GDM1 (cell line): ENCODE measurements at places on chromosomes 7 and 10.

DNA sequence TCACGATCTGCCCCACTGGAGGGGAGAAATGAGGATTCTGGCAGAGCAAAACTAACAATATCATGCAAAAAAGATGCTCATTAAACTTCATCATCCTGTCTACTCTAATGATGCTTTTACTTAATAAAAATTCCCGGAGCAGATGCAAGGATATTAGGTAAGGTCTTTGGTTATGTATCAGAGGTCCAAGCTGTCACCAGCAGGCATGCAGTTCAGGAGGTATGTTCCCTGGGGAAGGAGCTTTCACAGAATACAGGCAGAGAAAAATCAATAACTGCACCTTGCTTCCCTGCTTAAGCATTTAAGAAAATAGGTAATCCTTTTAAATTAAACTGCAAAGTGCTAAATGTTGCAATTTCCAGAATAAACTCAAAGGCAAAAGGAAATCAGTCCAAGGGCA is 81.6 kb upstream of the C1QL3 start:
- no peak for DNase-seq

- DNase-seq: no peak
These were observed 1.9 kb downstream of the HOXA9 start for GRCh38 chr7:27163288-27164044.

- no peak for DNase-seq
These were observed 51.8 kb downstream of the CAV1 start for GRCh38 chr7:116576350-116577319.

DNA sequence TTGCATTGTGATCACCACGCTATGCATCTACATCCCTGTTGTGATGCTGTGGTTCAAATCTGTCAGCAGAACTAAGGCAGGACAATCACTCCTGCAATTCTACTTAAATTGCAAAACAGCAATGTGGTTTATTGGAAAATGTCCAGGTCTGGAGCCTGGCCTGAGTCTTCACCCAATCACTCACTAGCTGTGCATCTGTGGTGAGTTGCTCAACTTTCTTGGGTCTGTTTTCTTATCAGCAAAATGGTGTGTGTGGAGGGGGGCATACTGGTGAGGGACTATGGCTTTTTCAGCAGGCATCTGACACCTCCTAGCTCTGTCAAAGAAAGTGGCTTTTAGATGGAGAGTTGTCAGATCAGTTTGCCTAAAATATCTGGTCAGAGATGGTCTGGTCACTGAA is 108.3 kb upstream of the FEZF1 start:
- no peak for DNase-seq

DNA sequence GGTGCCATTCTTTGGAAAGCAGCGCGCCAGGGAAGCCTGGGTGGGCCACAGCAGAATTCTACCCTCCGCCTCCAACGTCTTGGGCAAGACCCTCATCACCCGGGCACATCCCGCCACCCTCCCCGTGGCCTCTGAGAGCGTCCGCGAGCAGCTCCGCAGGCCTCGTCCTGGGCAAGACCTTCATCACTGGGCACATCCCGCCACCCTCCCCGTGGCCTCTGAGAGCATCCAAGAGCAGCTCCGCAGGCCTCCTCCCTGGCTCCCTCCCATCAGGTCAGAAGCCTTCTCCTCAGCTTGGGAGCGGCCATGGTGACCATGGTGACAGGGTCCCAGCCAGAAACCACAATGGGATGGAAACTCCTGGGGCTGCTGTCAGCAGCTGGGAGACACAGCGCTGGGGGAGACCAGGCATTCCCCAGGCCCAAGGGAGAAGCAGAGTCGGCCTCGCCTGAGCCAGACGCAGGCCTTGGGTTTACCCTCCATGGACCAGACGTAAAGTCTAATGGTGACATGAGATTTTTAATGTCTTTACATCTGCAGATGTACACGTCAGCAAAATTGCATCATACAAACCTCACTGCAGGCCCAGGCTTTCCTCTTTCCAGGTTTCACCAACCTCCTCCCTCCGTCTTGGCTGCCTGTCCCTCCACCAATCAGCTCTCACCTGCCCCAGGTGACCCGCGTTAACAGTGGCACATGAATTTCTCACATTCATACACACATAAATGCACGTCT is 55.1 kb upstream of the PPP2R2D start:
- DNase-seq: no peak

DNA sequence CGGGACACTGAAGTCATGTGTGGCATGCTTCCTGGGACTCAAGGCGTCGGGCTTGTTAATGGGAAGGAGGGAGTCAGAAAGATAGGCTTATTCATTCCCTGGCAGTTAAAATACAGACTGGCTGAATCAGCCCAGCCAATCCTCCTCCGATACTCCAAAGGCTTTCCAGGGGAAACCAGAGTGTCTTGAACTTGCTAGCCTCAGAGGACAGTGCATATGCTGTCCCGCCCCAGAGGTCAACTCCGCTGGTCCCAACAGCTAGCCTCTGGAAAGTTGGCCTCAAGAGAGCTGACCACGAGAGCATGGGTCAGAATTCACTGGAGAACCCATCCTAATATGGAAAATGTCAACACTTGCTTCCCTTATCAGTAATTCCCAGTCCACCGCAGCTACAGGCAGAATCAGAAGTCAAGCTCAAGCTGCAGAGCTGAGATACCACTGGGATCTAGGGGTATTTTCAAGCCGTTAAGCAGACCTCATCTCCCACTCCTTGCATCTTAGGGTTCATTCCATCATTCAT is 43.0 kb downstream of the ELMO1 start:
- DNase-seq: no peak

DNA sequence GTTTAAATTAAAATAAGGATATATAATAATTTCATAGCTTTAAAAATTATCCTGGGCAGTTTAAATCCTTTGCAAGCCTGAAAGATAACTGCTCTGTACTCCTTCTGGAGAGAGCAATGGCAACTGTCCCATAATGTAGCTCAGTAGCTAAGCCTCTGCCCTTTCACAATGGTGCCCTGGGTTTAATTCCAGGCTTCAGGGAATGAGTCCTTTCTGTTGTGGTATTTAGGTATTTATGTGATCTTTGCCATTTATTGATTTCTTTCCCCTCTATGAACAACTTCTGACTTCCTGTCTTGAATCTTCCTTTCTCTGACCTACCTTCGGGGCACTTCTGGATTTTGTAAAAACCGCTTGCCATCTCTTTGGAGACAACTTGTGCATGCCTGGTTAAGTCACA is 773.2 kb downstream of the IPMK start:
- no peak for DNase-seq

DNA sequence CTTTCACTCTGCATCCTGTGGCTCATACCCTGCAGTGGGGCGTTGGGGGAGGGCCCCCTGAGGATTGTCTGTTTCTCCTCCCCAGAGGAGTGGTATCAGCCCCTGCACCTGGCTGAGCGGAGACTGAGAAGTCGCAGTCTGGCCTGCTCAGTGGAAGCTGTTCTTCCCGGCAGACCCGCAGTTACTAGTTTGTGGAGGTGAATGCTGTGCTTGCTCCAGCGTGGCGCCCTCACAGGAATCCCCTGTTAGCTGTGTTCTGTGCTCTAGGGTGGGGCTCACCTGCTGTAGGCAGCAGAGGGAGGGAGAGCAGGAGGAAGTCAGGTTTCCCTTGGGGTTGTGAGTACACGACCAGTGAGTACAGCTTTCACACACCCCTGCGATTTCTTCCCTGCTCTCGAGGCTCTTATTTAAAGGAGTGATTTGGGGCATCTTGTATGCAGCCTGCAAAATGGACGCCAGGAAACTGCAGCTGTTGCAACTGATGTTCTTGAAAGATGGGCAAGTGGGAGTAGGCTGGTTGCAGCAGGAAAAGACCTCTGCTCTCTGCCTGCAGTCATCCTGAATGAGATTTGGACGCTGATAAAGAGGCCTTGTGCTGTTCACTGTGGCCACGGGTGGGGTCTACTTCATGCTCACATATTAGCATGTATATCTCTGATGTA is 66.4 kb downstream of the HK1 start:
- DNase-seq: no peak

- no peak for DNase-seq
These were observed 801.2 kb upstream of the ZWINT start for GRCh38 chr10:57162231-57162630.

- DNase-seq: peak; percentile 22
These were observed 27.3 kb downstream of the PPIF start for GRCh38 chr10:79374312-79375191.

DNA sequence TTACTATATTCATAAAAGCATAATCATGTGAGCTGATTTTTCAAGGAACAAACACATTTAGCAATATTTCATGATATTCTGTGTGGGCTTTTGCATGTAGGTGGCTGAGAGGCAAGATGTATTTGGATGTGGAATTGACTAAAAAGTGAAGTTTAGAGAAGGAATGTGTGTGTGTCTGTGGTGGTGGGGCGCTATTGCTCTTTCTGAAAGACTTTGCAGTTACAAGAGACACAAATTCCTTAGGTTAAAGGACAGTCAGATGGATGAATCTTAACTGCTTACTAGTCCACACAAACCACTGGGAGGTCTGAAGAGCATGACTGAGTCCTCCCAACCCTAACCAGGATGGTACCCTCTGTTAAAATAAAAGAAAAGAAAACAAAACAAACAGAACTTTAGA is 200.1 kb downstream of the SDHAF3 start:
- DNase-seq: no peak

- DNase-seq: no peak
These were observed 574 bp downstream of the MYL10 start for GRCh38 chr7:101628522-101628921.

- DNase-seq: no peak
These were observed 171.5 kb downstream of the ADK start for GRCh38 chr10:74322565-74322964.

DNA sequence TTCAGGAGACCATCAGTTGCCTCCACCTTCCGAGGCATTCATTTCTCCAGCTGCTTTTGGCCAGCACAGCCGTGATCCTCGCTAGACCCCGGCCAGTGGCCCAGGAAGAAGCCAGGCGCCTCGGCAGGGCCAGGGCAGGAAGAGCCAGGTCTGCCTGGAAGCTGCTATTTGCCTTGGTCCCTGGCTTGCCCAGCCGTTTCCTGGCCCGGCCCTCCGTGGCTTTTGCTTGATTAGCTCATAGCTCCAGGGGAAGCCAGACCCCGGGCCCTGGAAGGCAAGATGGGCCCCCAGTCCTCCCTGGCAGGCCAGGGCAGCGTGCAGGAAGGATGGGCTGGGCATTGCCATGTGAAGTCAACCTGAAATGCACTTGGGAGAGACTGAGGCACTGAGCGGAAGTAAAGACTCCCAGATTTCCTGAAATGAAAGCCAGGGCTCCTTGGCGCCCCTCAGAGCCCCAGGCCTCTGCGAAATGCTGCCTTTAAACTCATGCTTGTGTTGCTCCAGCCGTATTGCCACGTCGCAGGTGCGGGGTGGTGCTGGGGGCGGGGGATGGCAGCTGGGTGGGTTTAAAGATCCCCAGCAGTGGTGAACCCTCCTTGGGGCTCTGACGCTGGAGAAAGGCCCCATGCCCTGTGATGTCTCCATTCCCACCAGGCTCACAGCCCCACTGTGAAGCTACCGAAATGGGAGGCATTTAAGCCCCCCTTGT is 160.6 kb downstream of the GRK5 start:
- no peak for DNase-seq

DNA sequence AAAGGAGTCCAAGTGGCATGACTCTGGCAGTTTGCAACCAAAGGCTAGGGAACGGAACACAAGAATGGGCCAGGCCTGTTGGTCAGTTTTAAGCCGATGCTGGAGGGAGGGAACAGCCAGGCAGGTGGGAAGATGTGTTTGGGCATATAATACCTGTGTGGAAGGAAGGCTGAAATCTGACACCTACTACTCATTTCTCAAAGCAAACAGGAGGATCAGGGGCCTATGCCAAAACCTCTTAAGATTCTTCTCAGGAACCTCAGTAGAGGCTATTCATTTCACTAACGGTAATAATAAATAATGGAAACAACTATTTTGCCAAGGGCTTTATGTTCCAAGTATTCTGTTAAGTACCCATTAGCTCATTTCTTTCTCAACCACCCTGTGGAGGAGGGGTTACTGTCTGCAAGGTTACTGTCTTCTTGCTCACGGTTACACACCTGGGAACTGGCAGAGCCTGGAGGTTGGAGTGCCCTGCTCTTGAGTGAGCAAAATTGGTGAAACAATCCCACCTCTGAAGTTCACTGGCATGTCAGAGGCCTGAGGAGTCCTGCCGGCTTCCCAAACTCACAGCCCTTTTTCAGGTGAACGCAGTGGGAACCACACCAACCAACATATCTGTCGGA is 35.5 kb downstream of the GOT1 start:
- no peak for DNase-seq

DNA sequence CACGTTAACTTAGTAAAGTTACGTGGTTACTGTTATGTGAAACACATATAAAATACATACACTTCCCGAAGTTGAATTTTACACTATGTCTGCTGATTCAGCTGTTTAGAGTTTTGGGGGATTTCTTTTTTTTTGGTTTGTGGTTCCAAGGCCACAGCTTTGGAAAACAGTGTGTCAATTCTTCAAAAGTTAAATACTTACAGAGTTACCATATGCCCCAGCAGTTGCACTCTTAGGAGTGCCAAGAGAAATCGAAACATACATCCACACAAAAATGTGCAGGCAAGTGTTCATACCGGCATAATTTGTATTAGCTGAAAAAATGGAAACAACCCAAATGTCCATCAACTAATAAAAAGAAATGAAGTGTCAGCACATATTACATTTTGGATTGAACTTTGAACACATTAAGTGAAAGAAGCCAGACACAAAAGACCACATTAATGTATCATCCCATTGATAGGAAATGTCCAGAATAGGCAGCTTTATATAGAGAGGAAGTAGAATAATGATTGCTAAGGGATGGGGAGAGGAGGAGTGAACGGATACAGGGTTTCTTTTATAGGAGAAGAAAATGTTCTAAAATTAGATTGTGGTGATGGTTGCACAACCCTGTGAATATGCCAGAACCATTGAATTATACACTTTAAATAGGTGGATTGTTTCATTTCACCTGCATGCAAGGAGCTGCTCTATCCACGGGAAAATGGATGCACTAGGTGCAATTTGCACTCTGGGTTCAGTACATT is 17.6 kb downstream of the APBB1IP start:
- no peak for DNase-seq

DNA sequence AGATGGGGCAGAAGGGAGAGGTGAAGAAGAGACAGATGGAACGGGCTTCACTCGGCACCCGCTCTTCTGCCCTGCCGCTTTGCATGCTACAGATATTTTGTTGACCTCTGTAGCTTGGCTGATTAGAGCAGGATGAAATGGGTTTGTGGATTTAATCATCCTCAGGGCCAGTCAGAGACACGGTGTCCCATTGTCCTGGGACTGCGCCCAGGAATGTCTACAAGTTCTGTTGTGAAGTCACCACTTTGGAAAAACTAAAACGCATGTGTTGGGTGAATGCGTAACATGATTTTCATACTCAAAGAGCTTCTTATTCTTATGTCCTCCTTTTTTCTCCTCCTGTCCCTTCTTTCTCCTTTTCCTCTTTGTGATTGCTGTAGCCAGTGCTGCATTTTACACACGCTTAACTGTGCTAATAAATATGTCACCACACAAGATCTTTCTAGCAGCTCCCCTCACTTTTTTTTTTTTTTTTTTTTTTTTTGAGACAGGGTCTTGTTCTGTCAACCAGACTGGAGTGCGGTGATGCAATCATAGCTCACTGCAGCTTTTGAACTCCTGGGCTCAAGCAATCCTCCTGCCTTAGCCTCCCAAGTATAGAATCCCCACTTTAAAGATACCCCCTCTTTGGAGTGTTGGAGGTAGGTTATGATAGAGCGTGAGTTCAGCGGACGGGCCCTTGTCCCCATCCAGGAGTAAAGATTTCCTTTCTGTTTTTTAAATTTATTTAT is 3.4 kb downstream of the CPA4 start:
- no peak for DNase-seq

GRCh38 chr7:47648275-47648925 is 66.5 kb upstream of the TNS3 start:
- peak; percentile 31 for DNase-seq

GRCh38 chr7:45446195-45446944 is 127.8 kb upstream of the ADCY1 start:
- no peak for DNase-seq
